Activated CD8-positive, alpha-beta T cell treated with anti-CD3 and anti-CD28 coated beads for 36 hours (primary cell): ENCODE measurements at places on chromosomes 5 and 9.
A peak's percentile ranks its signal among the peaks of the same experiment; 100 is the strongest.

- DNase-seq: no peak
Observed at GRCh38 chr9:13688990-13689600, 409.6 kb upstream of the MPDZ start.

DNA sequence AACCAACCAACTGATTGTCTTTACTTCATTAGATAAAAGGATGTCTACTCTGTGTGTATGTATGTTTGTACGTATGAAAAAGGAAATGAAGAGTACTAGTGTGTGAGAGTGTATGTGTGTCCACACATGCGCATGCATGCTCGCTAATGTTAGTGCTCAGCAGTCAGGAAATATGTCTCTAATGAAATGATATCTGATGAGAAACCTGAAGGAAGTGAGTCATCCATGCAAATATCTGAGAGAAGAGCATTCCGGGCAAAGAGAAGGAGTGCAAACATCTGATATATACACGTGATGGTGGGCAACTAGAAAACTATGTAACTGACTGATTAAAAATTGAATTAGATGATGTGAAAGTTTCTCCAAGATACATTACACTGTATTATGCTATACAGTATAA is 29.6 kb upstream of the UGCG start:
- DNase-seq: no peak

DNA sequence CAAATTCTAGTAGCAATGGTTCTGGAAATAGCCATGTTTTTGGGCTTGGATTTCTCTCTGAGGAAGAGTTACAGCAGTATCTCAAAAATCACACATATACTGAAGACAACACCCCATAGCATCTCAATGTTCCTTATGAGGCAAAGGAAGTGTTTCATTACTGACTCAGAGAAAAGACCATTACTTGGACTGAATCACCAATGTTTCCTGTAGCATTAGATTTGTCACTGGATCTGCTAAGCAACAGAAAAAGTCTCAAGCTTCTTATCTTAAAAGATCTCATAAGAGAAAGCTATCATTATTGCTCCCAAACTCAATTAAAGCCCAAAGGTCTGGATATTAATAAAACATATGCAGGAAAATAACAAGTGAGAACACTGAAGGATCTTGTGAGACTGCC is 272.4 kb downstream of the ADAMTS6 start:
- DNase-seq: no peak

GRCh38 chr5:145629047-145629446 is 206.1 kb downstream of the PRELID2 start:
- no peak for DNase-seq

- no peak for DNase-seq
Observed at GRCh38 chr5:34001241-34001841, 6.5 kb downstream of the AMACR start.

DNA sequence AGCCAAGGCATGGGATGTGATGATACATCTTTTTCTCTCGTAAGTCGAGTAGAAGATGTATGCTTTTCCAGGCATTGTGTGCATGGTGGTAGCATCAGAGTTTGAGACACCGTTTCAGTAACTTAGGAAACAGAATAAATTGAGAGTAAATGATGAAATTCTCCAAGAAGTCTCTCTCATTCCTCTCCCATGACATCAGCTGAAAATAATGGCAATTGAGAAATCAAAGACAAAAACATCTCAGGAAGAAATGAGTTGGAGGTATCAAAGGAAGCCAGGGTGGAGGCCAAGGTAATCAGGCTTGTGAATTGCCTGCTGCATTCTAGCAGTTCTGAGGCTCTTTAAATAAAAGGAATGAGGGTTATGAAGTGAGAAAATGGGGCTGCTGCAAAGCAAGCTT is 53.9 kb downstream of the SGCD start:
- no peak for DNase-seq

DNA sequence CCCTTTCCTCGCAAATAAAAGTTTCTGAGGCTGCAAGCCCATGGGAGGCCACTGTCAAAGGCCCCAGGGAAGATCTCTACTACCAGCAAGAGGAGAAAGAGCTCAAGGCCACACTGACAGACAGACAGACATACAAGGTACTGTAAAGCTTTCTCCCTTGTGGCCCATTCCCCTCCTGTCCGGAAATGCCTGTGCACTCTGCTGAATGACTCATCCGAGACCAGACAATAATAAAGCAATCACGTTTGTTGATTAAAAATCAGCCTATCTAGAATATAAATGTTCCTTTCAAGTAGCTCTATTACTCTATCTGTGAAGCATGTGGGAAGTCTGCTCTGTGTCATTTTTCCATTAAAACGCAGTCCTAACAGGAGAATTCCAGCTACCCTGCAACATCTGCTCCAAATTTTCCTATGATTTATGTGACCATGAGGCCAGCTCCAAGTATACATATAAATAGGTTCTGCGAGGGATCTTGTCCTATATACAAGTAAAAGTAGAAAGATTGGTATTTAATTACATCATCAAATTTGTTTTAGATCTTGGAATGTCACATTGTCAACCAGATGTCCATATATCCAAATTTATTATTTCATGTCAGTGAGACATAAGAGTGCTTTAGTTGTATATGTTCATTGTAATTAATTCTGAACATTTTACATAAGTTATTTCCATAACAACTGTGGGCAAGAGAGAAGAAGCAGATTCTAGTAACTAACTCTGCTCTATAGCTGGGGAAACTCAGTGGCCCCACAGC is 34.7 kb upstream of the TGFBI start:
- DNase-seq: no peak

DNA sequence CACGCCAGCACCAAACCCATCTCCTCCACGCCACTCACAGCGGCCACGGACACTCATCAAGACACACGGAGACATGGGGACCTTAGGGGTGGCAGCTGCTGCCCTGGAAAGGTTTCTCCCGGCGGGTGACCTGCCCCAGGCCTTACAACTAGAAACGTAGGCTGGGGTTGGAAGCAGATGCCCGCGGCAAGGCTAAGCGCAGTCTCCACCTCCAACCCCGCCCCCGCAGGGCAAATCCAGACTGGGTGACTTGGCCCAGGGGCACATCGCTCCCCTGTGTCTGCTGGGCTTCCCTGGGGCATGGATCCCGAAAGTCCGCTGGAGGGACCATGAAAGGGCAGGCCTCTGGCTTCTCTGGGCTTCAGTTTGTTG is 12.0 kb upstream of the ASS1 start:
- DNase-seq: no peak

- peak; percentile 83 for DNase-seq
Observed at GRCh38 chr9:70413464-70413798, 1.0 kb downstream of the KLF9 start.

DNA sequence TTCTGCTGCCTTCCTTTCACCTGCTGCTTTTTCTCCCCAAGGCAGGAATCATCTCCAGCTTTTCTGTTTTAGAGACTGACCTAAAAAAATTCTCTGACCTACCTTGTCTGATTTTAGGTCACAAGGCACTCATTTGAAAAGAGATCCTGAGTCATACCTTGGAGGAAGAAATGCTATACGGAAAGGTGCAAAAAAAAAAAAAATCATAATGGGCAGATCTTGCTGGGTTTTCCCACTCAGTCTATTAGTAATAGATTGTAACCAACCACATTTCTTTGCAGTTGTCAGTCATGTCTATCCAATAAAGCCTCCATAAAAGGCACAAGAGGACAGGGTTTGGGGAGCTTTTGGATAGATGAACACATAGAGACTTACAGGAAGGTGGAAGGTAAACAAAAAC is 70.0 kb downstream of the MTREX start:
- no peak for DNase-seq

GRCh38 chr5:135557076-135557838 is 21.5 kb upstream of the NEUROG1 start:
- DNase-seq: no peak

DNA sequence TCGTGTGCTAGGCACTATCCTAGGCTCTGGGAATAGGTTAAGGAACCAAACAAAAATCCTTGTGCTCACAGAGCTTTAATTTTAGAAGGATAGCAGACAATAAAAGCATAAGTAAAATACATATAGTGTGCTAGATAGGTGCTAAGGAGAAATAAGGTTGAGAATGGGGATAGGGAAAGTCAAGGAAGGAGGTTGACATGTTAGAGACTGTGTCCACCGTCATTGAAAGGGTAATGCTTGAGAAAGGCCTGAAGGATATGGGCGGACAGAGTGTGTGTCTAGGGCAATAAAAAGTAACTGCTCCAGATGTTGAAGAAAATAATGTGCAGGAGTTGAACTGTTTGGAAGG is 482 bp upstream of the TDRD7 start:
- DNase-seq: no peak

GRCh38 chr9:12784461-12785259 is 9.8 kb downstream of the LURAP1L start:
- DNase-seq: no peak

DNA sequence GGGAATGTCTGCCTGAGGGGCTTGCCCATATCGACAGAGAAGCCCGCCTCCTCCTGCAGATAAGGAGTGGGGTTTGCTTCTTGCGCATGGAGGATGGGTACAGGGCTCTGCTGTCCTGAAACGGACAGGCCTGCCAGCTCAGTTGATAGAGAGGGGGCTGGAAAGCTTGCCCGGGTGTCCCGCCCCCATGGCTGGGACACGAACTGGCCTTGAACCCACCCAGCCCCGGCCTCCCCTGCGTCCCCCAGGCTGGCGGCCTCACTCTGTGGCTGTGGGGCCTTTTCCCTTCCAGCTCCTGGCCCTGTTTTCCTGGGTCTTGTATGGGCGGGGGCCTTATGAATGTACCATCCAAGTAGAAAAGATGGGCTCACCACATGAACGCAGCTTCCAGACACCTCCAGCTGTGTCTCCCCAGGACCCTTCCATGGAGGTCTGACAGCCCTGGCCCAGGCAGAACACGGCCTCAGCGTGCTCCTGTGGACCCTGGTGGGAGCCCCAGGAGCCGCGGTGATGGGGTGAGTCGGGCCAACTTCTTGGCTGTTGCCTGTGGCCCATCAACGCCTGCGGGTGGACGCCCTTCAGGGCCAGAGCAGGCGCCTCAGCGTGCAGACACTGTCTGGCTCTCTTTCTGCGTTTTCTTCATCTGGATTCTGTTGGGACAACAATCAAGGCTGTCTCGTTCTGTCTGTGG is 15.9 kb upstream of the SLC2A6 start:
- no peak for DNase-seq

- DNase-seq: no peak
Observed at GRCh38 chr5:75325242-75325641, 11.8 kb upstream of the HMGCR start.

- no peak for DNase-seq
Observed at GRCh38 chr5:152864991-152865390, 459.9 kb upstream of the NMUR2 start.

DNA sequence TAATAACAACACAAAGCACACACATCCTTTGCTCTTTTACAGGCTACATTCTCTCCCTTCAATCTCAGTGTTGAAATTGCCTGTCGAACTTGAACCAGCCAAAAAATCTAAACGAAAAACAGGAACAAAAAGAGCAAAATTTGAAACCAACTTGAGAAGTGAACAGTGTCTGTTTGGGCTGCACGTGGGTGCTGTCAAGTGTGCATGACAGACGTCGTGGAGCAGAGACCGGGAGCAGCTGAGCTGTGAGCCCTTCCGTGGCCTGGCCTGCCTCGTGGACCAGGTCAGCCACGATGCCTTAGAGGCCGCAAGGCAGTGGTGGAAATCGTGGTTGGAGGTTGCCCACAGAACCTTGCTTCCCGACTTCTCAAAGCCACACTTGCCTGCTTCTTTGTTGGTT is 34.8 kb upstream of the DENND1A start:
- DNase-seq: no peak

DNA sequence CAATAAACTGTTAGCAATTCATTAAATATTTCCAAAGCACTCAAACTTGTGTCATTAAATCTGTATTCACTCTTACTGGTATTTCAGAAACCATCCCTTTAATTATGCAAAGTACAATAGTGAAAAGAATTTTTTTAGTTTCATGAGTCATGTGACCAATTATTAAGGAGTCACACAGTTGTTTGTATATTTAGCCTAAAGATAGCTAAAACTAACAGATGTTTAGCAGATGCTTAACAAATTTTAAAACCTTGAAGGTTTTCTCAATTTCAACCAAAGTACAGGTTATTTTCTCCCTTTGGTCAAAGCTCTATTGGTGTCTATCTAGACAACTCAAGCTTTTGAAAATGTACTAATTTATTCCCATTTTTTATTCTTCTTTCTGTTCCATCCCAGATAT is 44.1 kb downstream of the PJA2 start:
- DNase-seq: no peak

DNA sequence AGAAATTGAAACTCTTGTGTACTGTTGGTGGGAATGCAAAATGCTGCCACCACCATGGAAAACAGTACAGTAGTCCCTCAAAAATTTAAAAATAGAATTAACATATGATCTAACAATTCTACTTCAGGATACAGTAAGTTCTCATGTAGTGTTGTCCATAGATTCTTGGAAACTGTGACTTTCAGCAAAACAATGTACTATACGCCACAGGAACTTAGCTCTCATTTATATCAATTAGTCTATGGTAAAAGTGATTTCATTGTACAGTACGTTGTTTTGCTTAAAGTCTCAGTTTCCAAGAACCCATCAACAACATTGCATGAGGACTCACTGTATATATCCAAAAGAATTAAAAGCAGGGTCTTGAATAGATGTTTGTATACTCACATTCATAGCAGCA is 233.5 kb upstream of the GAS1 start:
- DNase-seq: no peak

DNA sequence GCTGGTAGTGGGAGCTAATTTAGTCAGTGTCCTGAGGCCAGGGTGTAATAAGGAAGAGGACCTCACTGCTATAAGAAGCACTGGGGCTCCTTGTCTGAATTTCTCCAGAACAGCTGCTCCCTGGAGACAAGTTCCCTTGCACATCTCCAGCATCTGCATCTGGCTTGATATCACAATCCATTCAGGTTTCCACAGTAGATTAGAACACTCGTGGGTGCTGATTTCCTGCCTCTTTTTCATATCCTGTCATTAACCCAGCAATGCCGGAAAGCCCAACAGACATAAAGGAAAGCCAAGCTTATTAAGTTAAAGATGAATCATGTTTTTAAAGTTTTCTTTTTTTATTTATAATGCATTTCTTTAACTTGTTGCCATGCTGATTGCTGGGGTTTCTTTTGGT is 232.3 kb upstream of the WWC1 start:
- no peak for DNase-seq

GRCh38 chr5:83368319-83368718 is 103.2 kb upstream of the VCAN start:
- DNase-seq: no peak
